ENCODE measurements at places on chromosomes 11 and 22.
A peak's percentile ranks its signal among the peaks of the same experiment; 100 is the strongest.

DNA sequence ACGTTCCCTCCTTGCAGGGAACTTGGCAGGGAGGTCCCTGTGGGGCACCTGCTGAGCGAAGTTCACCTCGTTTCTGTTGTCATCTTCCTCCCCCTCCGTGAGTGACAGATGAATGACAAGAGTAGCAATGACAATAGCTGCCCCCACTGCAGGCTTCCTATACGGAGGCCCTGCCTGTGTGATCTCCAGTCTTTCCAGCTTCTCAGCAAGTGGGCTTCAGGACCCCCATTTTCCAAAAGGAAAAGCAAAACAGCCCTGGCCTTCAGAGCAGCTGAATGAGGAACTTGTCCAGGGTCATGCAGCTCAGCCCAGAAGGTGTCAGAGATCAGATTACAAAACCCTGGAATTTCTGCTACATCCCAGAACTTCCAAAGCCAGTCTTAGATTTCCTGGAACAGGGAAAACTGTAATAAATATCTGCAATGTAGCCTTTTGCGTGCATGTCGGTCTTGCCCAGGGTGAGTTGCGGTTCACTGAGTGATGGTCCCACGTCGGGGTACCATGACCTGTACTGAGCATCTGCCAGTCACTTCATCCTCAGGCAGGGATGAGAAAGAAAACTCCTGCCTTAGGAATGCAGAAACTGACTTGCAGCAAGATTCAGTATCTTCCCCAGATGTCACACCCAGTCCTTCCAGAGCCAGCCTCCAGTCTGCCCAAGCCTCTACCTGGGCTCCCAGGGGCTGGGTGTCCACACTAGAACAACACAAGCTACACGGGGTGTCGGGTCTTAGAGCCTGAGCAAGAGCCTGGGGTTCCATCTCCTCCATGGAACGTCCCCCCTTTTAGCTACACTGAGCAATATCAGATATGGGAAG is 1457.0 kb downstream of the BRD1 start:
- no peak for DNase-seq

GRCh38 chr11:78221396-78222315 is 32.9 kb downstream of the USP35 start:
- DNase-seq, result no peak

DNA sequence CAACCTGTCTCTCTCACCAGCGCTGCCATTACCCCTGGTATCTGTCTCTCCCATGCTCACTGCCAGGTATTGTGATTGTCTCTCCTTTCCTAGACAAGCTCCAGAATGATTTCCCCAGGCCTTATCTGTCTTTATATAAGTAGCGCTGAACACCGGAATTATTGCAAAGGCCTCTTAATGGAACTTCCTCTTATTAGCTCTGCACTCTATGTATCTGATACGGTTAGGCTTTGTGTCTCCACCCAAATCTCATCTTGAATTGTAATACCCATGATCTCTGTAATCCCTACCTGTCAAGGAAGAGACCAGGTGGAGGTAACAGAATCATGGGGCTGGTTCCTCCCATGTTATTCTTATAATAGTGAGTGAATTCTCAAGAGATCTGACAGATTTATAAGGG is 39.3 kb downstream of the DDI1 start:
- no peak for DNase-seq

GRCh38 chr11:64759722-64760719 is at the start of gene PYGM:
Gene PYGM (minus strand): TSS chr11:64759974. CDS start chr11:64759898, 76 bp downstream.
- DNase-seq, result no peak

DNA sequence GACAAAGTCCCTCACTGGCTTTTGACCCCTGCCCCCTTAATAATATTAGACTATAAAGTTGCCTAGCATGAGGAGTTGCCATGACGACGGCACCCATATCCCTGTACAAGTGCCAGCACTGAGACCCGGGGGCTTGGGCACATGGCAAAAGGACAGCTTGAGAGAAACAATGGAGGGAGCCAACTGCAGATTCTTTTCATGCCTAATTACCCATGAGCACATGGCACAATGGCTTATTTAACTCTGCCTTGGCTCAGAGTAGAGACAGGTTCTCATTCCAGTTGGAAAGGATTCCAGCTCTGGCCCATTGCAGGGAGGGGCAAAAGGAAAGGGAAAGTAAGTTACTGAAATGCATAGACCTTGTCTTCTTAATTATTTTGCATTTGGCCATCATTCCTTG is 261.2 kb upstream of the UBASH3B start:
- DNase-seq, result no peak

DNA sequence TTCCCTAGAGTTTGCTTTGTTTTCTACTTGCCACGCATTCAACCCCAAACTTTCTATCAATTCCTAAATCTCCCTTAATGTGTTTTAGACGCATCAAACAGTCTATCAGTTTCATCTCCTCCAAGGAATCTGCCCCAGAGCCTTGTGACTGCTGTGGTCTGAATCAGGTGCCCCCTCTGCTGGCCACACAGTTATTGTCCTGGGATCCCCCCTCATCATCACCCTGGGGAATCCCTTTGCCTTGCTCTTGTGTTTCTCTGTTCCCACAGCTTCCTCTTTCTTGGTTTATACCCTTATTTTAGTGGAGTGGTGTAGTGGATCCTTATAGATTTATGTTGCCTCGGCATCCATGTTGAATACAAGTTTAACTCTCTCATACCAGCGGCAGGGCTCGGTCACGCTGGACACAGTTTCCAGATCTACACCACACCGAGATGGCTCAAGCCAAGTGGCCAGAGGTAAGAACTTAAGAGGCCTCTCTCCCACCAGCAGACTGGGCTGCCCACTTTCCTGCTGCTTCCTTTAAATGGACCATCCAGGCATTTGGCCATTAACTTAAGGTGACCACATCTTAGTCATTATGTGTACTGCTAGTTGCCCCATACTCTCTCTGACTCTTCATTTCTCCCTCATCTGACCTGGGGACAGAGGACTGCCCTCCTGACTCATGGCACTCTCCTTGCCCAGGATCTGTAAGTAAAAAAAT is 8.2 kb downstream of the UPB1 start:
- DNase-seq, result peak; percentile 53

- DNase-seq, result no peak
Observed at GRCh38 chr22:31096657-31097279, 10.6 kb downstream of the SELENOM start.

GRCh38 chr11:79081471-79082031 is 359.3 kb downstream of the TENM4 start:
- no peak for DNase-seq

DNA sequence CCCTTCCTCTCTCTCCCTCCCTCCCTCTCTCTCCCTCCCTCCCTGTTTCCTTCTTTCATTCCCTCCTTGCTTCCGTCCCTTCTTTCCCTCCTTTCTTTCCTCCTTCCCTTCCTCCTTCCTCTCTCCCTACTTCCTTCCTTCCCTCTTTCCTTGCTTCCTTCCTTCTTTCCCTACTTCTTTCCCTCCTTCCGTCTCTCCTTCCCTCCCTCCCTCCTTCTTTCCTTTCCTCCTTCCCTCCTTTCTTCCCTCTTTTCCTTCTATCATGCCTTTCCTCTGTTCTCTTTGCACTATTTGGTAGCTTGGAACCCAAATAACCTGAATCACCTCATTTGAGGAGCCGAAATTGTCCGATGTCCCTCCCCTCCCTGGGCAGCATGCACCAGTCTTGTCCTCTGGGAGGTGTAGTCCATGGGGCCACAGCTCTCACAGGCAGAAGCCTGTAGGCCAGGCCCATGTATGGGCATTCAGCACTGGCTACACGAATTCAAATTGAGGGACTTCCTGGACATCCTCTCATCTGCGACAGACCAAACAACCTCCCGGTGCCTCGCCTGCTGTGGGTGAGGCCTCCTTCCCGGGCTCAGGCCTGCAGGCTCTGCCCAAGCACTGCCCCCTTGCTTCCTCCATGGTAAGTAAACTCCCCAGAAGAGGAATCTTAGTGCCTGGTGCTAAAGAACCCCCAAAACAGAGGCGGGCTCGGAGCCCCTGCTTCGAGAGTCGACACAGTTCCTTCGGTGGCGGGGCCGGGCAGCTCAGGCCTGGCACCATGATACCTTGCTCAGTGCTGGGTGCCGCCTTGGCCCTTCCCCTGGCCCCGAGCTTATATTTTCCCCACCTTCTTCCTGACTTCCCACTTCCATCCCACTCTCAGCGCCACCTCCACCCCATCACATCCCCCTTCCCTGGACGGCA is 454.1 kb upstream of the CADM1 start:
- DNase-seq, result no peak

GRCh38 chr11:57288771-57289579 is 35.8 kb downstream of the TNKS1BP1 start:
- peak; percentile 26 for DNase-seq

DNA sequence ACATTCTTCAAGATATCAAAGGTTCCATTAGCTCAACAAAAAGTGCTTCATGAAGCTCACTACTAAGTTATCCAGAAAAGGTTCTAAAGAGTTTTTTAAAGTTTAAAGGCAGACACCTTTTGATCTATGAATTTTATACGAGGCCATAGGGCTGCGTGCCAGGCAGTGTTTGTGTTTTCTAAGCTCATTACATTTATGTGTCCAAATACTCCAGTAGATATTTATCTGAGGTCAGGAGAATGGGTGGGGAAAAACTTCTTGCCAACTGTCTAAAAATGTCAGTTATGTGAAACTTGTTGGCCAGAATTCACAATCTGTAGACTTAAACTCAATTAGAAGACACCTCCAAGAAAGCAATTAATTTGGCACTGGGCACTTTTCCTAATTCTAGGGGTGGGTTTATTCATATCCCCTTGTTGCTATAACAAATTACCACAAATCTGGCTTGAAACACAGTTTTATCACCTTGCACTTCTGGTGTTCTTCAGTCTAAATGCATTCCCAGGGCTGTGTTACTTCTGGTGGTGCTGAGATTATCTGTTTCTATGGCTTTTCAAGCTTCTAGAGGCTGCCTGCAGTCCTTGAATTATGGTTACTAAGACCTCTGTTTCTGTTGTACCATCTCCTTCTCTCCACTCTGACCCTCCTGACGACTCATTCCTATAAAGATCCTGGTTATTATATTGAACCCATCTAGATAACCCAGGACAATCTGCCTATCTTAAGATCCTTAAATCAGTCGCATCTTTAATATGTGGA is 1030.4 kb upstream of the CNTN5 start:
- no peak for DNase-seq

- DNase-seq, result no peak
Observed at GRCh38 chr22:50218996-50219727, 18.4 kb downstream of the SELENOO start.

- DNase-seq, result no peak
Observed at GRCh38 chr11:131483877-131484276, 113.5 kb downstream of the NTM start.

- no peak for DNase-seq
Observed at GRCh38 chr22:39318507-39319283, 728 bp downstream of the RPL3 start.

DNA sequence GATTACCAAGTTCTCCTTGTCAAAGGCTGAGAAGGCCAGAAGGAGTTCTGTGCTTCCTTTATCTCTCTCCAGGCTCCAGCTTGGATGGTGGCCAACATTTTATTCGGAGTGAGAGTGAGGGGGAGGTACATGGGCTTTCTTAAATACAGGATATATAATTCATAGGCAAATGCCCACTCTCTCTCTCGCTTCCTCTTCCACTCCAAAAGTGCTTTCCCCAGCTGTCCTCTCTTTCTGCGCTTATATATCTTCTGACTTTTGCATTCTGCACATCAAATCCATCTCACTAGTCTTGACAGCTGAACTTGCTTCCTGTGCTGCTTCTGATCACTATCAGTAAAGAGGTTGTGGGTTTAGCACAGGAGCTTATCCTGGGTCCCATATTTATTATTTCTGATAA is 125.4 kb upstream of the ARHGAP20 start:
- DNase-seq, result no peak

GRCh38 chr22:19957445-19957844 is 15.8 kb upstream of the TXNRD2 start:
- DNase-seq, result no peak

GRCh38 chr11:7573558-7574296 is 59.9 kb downstream of the PPFIBP2 start:
- DNase-seq, result no peak

GRCh38 chr11:103849366-103849765 is 187.1 kb upstream of the DDI1 start:
- DNase-seq, result no peak

- no peak for DNase-seq
Observed at GRCh38 chr11:122412581-122412980, 242.9 kb upstream of the UBASH3B start.

DNA sequence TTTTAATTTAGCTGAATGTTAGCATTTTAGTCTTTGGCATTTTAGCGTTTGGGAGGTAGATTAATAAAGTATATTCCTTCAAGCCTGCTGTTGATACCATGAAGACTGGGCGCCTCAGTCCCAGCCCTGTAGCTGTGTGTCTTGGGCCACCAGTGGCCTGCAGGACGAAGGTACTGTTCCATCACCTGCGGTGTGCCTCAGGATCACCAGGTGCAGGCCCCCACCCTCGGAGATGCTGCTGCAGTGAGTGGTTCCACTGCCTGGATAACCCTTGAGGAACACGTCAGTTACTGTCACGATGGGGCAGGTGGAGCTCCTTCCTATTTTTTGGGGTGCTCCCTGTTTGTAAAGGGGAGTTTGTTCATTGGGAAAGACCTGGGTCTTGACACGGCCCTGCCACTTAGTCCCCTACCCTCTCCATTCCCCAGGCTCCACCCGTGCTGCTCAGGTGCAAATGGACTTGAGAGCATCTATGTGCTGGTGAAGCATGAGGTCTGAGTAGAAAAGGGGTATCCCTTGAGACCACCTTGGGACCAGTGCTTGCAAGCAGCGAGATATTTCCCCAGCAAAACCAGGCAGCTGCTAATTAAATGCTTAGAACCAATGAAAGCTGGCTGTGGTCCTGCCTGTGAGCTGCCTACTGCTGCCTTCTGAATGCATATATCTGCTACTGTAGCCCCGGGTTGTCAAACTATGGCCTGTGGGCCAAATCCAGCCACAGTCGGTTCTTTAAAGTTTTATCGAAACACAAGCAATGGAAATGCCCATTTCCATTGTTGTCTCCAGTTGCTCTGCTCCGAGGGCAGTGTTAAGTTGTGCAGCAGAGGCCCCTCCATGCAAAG is 28.7 kb downstream of the INCENP start:
- DNase-seq, result no peak

DNA sequence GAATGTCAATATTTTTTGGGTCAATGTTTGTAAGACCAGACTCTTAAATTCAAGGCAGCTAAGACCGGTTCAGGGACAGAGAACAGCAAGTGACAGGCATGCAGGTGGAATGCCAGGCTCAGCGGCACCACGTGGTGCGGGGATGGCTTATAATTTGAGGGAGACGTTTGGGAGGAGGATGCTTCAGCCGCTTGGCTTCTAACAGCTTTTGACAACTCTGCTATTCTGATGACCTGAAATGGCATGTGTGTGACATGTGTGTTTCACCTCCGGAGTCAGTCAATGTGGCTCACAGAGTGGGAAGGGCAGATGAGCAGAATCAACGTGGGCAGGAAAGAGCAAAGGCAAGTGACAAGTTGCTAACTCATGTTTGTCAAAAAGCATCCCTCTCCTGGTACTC is 228.3 kb downstream of the KIRREL3 start:
- DNase-seq, result no peak

- DNase-seq, result no peak
Observed at GRCh38 chr11:134452838-134453155, 40.8 kb upstream of the B3GAT1 start.

DNA sequence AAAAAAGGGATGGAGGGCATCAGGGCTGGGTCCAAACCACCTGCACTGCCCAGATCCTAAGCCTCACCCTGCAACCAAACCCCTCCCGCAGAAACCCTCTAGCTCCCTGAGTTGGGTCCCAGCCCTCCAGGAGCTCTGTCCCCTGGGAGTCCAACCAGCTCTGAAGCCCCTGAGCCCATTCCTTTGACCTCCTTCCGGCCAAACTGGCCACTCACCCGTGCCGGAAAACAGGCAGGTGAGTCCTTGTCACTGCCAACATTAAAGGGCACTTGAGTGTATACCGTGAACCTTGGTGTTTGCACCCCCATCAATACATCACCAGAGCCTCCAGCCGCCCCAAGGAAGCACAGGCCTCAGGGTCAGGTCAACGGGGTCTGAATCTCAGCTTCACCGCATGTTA is 11.5 kb downstream of the MS4A15 start:
- DNase-seq, result no peak
